ENCODE measurements at places on chromosomes 13 and 19.

DNA sequence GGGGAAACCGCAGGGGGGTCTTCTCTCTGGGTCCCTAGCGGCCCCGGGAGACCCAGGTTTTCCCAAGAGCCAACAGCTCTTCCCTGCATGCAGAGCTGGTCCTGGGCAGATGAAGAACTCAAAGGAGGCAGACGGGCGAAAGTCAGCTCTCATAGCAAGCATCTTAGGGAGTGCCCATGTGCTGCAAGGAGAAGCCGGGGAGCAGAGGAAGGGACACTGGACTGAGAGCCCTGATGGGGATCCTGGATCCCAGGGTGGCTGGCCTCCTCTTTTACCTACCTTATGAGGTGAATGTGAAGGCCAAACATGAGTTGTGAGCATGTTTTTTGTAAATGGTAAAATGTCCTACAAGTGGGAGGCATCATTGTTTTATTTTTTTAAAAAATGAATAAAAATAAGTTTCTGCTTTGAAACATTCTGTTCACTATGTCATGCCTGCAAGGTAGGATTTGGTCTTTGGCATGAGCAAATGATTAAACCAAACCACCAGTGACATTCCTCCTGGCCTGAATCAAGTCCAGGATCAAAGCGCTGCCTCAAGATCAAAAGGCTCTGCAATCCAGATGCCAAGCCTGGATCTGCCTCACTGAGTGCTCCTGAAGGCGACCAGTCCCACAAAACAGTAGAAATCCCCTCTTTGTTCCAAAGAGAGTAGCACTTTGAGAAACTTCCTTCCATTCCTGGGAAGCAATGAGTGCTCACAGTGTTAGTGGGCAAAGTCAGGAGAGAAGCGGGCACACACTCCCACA, 92.2 kb upstream of the SERP2 start:
- no peak for DNase-seq

DNA sequence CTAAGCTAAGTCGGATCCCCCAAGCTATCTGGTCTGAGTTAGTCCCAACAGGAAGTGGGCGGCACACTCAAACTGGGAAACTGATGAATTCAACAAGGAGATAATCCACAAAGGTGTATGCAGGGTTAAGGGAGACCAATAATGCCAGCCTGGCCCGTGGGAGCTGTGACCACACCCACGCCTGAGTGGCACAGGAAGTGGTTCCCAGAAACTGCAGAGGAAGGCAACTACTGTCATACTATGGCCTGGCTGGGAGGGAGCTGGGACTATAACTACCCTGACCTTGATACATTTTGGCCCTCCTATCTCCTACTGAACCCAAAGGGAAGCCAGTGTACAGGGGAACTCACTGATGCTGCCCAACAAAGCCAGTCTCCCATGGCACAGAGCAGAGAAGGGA, 85.5 kb upstream of the TDRD3 start:
- DNase-seq = no peak

GRCh38 chr13:111636271-111636670, 315.8 kb downstream of the TEX29 start:
- no peak for DNase-seq

- peak; percentile 75 for DNase-seq
Measured at GRCh38 chr19:53195265-53195903, 2.2 kb upstream of the ZNF665 start.

DNA sequence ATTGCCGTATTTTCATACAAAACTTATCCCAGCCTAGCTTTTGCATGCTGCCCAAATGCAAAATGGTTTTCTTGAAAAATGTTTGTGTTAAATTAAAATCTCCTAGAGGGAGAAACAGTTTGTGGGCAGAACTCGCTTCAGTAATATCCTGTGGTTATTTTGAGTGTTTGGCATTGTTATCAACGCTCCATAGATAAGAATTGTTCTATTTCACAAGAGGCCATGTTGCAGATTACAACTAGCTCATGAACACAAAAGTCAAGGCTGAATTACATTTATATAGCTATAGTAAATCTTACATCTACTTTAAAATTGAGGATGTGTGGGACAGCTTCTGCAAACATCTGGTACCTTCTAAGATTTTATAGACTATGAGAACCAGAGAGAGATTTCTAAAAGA, 447.9 kb downstream of the DCT start:
- no peak for DNase-seq

- DNase-seq = no peak
Measured at GRCh38 chr13:93730780-93731179, 504.2 kb downstream of the GPC6 start.

DNA sequence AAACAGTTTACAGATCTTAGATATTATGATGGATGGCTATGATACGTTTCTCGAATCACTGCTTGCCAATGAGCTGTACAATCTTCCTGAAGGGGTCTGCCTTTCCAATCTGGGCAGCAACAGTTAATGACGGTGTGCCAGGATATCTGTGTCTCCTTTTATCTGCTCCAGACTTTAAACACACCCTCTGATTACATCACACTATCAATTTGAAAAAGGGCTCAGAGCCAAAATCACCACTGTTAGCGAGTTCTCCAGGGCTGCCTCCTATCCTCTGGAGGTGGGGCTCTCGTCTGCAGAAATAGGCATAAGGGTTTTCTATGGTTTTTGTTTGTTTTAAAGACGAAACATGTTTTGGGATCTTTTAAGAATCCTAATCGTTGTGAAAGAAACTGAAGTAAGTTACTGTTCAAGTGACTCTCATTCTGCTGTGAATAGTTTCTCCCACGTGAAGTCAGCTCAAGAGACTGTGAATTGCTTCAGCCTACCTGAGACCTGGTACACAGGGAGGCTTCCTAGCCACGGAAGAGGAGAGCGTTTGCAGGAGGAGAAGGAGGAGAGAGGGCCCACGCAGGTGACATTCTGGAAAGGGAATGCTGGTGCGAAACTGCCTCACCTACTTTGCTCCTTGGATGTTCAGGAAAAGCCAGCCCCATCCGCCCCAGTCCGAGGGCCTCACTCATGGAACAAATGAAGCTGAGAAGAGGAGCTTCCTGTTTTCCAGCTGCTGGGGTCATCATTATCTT, 15.2 kb upstream of the GJA3 start:
- no peak for DNase-seq
